ENCODE measurements at places on chromosomes 16 and 17.

- DNase-seq: no peak
Observed at GRCh38 chr16:24572069-24572468, 32.7 kb downstream of the RBBP6 start.

- no peak for DNase-seq
Observed at GRCh38 chr17:81065500-81065899, 30.5 kb downstream of the BAIAP2 start.

GRCh38 chr17:9313346-9313745, 262.3 kb downstream of the STX8 start:
- DNase-seq: no peak

- no peak for DNase-seq
Observed at GRCh38 chr17:29968271-29968670, 26.8 kb downstream of the EFCAB5 start.

DNA sequence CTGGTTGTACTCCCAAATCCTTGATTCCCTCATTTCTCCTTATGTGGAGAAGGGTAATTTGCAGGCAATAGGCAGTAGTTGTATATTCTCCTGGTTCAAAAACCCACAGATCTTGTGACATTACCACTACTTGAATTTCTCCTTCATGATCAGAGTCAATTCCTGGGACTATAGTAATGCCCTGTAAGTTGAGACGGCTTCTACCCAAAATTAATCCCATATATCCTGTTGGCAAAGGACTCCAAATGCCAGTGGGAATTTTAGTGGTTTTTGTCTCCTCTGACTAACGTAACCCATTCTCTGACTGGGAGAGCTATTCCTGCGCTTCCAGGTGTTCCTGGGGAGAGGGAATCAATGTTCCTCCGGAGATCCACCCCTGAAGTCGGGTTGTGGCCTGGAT, 11.6 kb upstream of the ZNF689 start:
- DNase-seq: no peak

GRCh38 chr16:1823821-1824220, 2.8 kb downstream of the HAGH start:
- DNase-seq: no peak

- DNase-seq: no peak
Observed at GRCh38 chr16:68844211-68844564, 857 bp downstream of the TANGO6 start.

DNA sequence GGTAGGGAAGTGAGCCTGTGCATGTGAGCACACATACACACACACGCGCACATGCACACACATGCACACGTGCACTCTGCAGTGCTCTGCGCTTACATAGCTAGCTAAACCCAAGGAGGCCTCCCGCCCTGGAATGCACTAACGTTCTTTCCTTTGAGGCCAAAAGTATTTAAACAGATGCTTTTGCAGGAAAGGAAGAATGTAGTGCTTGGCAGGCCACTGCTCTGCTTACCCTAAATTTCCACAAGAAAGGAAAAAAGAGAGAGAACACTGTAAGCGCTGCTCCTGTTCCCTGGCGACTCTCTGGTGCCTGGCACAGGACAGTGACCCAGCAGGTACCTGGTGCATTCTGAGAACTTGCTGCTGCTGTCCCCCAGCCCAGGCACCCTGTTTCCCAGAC, 31.3 kb upstream of the MRPS23 start:
- DNase-seq: no peak

DNA sequence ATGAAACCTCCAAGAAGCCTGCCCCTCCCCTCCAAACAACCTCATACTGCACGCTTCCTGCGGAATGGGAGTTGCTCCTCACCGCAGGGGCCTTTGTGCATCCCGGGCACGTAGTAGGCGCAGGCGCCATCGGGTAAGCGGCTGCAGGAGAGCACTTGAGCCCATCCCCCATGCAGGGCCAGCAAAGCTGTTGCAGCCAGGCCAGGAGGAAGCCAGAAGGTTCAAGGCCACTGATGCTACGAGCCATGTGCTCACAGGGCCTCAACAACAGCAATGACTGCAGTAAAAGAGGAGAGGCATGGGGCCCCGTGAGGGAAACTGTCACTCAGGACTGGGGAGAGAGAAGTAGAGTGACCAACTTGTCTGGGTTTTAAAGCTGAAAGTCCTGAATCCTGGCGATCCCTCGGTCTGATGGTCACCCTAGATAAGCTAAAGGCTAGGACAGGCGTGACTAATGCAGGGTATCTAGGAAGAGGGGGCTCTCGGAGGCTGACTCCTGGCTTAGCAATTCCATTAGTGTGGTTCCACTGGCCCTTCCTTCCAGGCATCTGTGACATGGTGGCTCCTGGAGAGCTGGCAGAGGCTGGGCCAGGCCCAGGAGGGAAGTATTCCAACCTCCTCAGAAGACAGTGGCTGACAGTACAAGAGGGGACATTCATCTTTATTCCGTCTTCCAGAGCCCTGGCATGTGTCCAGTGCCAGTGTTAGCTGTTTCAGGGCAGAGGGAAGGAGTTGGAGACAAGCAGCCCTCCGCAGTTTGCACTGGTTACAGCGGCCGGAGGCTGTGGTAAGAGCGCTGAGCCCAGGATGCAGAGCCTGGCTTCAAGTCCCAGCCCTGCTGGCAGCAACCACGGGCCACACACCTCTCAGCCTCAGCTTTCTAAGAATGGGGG, 20.8 kb downstream of the GOSR2 start:
- DNase-seq: no peak

- DNase-seq: no peak
Observed at GRCh38 chr17:36524428-36524876, 10.2 kb downstream of the MYO19 start.

GRCh38 chr17:65028545-65028843, 28.0 kb downstream of the GNA13 start:
- no peak for DNase-seq

GRCh38 chr17:42651392-42651791, 7.7 kb upstream of the TUBG2 start:
- DNase-seq: no peak

DNA sequence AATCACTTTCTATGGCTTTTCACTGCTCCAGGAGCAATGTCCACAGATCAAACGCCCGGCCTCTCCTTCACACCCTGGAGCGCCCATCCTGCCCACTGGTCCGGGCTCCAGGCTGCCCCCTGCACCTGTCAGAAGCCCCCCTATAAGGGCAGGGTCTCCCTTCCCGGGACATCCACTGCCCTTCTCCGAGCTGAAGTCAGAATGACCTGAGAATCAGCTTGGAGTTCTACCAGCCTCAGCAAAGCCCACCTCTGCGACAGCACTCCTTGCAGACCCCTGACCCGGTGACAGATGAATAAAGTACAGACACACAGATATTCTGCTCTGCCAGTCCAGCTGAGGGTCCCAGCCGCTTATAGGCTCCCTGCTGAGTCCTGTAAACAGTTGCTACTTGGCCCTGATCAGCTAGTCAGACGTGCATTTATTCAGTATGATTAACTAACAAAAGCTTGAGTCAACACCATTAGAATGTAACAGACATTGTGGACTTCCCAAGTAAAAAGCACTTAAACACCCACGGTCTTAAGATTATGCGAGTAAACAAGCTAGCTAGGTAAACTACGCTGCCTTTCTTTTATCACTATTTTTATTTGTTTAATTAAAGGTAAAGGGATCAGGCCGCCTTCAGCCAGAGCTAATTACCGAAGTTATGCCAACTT, 4.8 kb downstream of the SLC7A5 start:
- DNase-seq: no peak

- peak; percentile 81 for DNase-seq
Observed at GRCh38 chr17:65750631-65751115, 189.2 kb upstream of the AXIN2 start.

GRCh38 chr16:49748322-49748721, 107.6 kb downstream of the ZNF423 start:
- peak; percentile 30 for DNase-seq

- DNase-seq: no peak
Observed at GRCh38 chr17:57669671-57670529, 75.2 kb downstream of the CCDC182 start.

DNA sequence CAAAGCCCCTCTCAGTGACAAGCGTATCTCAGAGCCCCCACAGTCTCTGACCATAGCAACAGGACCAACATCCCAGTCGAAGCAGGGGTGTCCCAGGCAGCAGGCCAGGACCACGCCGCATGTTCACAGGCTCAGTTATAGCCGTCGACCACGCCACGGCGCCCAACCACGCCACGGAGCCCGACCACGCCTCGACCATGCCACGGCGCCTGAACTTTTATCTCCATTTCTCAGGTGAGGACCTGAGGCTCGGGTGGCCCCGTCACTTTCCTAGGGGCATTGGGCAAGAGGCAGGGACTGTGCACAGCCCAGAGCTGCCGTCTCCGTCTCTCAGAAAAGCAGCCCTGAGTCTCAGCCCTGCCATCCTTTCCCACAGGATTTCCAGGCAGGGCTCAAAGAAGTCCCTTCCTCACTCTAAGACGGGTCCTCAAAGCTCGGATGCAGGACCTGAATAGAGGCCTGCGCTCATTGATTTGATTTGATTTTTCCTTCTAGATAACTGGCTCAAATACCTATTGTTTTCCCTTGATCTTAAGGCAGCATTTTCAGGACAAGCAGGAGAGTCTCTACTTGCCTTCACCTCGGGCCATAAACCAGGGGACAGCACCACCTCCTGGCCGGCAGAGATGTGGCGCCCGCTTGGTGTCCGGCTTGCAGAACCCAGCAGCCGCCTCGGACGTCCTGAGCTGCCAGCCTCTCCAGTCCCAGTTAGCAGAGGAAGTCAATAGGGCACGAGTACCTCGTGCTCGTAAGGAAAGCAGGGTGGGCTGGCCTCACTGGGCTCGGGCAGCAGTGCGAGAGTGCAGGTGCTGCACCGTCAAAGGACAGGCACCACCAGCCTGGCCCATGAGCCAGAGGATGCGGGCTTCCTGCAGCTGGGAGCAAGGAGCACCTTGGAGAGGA, 38.8 kb downstream of the C16orf95 start:
- peak; percentile 15 for DNase-seq

GRCh38 chr16:66503030-66503429, 46.9 kb downstream of the TK2 start:
- no peak for DNase-seq

GRCh38 chr16:81891736-81892364, 112.8 kb downstream of the PLCG2 start:
- DNase-seq: no peak

DNA sequence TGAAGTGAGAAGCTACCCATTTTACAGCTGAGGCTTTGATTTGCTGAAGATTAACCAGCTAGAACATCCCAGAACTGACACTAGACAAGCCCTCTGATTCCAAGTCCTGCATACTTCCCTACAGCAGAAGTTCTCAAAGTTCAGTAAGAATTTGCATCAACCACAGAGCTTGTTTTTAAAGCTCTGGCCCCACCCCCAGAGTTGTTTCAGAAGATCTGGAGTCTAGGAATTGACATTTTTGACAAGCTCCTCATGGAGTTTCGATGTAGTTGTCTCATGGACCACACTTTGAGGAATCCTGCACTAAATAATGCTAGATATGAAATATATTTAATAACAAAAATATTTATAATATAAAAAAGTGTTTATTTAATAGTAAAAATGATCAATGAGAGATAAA, 120.3 kb upstream of the ADAMTS18 start:
- no peak for DNase-seq

DNA sequence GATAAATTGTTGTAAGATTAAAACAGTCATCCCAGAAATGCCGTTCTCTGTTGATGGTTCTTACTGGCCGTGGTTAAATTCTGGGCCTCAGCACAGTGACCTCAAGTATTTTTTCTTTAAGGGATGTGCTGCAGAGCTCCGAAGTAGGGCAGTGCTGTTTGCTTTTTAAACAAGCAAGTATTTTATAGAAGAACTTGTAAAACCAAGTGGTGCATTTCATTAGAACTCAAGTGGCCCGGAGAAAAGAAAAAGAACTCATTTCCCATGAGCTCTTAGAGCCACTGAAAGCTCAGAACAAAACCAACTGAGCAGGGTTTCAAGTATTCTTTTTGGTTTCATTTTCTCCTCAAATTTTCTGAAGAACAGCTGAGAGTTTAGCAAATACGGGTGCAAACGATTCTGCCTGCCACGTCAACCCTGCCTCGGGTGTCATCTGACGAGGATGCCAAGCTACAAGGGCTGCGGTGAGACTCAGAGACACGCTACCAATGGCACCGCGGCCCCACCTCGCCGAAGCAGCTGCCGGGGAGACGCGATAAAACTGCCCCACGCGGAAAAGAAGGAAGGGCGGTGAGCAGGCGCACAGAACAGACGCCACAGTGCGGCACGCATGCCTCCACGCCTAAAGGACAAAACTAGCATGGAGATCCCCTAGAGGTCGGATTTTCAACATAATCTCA, 6.3 kb downstream of the LMF1 start:
- no peak for DNase-seq

GRCh38 chr17:10048629-10049350, 143.7 kb upstream of the RCVRN start:
- DNase-seq: no peak

- DNase-seq: no peak
Observed at GRCh38 chr16:17222871-17223401, 247.8 kb downstream of the XYLT1 start.

- DNase-seq: peak; percentile 58
Observed at GRCh38 chr17:17812211-17813054, 24.4 kb downstream of the SREBF1 start.

DNA sequence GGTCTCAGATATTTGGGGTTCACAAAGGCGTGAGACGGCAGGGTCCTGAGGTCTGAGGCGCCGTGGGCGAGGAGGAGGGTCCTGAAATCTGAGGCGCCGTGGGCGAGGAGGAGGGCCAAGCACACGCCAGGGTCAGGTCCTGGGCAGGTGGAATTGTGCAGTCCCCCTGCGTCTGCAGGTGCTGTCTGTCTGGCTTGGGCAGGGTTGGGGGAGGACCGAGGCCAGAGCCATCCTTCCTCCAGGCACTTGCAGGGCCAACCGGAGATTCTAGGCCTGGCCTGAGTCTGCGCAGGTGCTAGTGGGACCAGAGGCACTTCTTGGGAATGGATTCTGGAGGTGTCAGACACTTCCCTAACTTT, 2.4 kb upstream of the APRT start:
- no peak for DNase-seq
